ENCODE measurements at places on chromosomes 12 and 14.

GRCh38 chr12:126389220-126389841, 1324.1 kb downstream of the AACS start:
- no peak for DNase-seq

DNA sequence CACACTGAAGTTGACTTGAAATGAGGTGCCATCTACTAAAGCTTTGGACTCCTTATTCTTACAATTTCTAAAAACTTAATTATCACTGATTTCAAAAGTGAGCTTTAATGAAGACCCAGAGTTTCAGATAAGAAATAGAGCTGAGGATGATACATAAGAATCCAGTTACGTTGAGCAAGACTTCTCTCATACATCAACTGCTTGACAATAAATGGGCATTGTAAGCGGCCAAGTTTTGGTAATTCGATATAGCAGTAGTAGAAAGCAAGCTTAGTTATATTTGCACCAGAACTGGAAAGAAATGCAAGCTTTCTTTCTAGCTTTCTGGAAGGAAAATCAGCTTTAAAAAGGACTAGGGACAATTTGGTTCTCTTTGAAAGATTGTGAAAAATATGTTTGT, 1359.6 kb downstream of the FSCB start:
- DNase-seq, result no peak

- no peak for DNase-seq
Observed at GRCh38 chr12:1309613-1310012, 284.8 kb downstream of the FBXL14 start.

DNA sequence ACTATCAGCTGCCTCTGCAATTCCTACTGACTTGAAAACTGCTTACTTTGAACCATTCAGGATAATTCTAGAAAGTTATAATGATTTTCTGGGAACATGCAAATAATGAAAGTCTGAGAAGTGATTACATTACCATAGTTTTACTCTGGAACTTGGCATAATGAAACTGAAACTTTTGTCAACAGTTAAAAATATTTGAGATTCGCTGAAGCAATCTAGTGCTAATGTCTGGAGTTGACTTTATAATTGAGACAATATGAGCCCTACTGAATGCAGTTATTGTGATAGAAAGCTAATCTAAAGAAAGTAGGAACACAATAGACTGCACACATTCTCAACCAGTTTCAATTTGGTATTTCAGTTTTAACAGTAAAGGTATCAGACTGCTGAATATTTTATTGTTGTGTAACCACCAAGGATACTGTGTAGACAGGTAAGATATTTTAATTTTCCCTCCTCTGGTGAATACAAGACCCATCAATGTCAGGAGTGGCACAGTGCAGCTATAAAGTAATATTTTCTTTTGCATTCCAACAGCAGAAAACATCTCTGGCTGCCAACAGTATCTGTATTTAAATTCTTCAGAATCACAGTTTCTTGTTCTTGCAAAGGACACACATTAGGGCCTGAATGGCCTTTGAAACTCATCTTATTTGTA, 483.5 kb downstream of the ATP23 start:
- no peak for DNase-seq

GRCh38 chr14:77085538-77085937, 12.5 kb upstream of the CIPC start:
- no peak for DNase-seq
